GM13976 (cell line): ENCODE measurements at places on chromosomes 16 and 17.

DNA sequence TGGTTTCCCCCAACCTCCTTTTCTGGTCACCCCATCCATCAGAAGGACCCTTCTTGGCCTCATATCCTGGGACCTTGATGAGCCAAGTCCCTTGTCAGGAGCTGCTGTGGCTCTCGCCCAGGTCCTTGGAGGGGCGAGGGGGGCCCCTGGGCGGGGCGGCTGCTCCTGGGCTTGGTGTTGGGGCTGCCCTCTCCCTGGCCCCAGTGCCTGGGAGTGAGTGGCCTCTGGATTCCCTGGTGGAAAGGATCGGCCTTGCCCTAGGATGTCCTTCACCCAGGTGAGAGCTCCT, 6.2 kb upstream of the NOTUM start:
- no peak for DNase-seq

DNA sequence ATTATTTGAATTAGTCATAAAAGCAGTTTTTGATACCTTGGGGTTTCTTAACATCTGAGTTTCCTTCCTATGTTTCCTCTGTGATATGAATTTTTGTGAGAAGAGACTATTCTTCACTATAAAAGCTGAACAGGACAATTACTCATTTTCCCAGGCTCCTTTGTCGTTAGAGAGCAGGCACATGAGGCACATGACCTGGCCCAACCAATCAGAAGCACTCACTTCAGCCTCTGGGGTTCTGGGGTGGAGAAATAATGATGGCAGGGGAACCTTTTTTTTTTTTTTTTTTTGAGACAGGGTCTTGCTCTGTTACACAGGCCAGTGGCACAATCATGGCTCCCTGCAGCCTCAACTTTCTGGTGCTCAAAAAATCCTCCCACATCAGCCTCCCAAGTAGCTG, 145.5 kb upstream of the ASIC2 start:
- DNase-seq = no peak

GRCh38 chr17:76598004-76598439, 12.4 kb upstream of the ST6GALNAC2 start:
- no peak for DNase-seq

- no peak for DNase-seq
Measured at GRCh38 chr16:11534262-11534661, 52.5 kb downstream of the LITAF start.

- peak; percentile 79 for DNase-seq
Measured at GRCh38 chr17:65181237-65182061, 44.3 kb downstream of the RGS9 start.

- DNase-seq = no peak
Measured at GRCh38 chr16:28554634-28555423, 1.1 kb downstream of the SGF29 start.

DNA sequence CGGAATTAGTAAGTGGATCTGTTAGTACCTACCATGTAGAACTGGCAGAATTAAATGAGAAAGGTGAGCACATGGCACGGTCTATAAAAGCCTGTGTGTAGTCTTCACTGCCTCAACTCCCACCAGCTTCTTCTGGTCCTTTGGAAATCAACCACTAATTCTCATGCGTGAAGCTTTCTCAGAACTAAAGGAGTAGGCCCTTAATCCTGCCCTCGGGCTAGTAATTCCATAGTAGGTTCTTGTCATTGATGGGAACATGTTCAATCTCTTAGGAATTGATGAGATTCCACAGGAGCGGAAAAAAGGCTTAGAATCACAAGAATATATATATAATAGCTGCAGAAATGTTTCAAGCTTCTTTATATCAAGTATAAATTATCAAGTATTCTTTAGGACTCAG, 21.7 kb downstream of the CDR2 start:
- no peak for DNase-seq
